AML-193 (cell line): ENCODE measurements at places on chromosomes 1 and 21.

GRCh38 chr1:103941086-103941485, 191.4 kb downstream of the AMY1C start:
- DNase-seq = no peak

DNA sequence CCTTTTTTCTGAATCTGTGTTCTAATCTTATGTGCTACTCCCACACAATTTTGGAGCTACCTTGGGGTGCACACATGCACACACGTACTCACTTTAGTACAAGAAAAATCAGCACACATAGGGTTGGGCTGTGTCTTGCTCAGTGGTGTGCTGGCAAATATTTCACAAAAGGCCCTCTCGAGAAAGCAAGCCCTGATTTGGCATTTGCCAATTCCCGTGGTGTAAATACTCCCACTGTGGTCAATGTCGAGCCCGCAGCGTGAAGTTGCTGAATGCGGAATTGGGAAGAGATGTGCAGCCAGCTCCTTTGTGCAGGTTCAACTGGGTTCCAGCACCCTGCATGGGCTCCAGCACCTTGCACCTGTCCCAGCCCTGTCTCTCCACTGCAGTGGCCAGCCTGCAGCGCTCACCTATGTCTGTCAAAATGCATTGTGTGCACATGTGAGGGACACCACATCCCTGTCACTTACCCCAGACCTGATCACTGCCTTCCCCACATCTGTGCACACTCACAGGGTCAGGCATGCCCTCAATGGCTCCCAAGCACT, 78.4 kb upstream of the WNT4 start:
- no peak for DNase-seq

- DNase-seq = no peak
These were observed 26.7 kb downstream of the NME7 start for GRCh38 chr1:169340882-169341281.

- DNase-seq = no peak
These were observed 4.6 kb downstream of the TNFRSF1B start for GRCh38 chr1:12171206-12172041.

DNA sequence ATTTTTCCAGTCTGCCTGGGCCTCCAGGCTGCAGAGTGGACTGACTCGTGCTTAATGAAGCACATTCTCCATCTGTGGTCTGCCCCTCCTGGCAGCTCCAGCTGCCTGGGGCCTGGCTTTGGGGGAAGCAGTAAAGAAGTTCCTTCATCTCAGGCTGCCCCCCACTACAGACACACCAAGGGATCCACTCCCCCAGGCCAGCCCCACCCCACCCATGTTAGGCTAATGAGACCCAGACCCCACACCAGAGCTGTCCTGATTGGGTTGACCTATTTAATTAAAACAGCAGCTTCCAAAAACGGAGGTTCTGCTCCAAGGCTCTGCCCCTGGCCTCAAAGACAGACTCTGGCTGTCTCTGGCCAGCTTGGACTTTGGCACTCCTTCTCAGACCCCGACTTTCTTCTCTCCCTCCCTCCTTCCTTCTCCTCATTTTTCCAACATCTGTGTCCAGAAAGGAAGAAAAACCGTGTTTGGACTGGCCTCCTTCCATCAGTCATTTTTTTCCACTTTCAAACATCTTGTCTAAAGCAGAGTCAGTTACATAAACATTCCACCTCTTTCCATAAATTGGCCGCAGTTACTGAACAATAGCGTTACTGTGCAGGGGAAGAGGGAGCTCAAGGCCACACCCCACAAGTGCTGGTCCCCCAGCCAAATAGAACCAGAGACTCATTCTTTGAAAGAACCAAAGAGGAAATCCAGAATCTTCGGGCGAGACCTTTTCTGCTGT, 29.7 kb downstream of the SERTAD4 start:
- no peak for DNase-seq

DNA sequence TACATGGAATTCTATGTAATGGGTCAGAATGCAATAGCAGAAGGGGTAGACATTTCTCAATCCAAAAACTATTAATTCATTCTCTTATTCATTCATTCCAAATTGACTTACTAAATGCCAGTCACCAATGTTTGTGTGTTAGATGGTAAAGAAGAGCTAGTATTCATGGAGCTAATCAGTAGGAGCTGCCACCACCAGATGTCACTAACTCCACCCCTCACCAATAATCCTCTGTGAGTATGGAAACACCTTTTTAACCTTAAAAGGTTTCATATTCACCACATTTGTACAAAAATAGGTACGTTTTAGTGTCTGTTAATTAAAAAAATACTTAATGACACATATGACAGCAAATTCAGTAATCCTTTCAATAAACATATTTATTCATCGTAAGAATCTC, 131.8 kb upstream of the PKN2 start:
- no peak for DNase-seq

DNA sequence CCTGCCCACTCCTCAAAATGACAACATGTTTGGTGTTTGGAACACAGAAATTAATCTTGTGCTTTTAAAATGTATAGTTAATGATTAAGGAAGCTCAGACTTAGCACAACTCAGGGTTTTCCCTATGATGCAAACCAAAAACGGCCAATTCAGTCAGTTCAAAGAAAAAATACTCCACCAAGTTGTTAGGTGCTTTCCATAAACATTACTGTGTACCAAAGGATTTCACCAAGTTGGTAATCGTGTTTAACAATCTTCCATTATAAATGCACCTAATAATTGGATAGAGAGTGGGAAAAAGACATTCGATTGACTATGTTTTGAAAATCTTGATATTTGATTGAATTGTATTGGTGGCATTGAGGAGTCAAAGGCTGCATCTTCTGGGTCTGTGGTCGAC, 33.3 kb upstream of the DUSP10 start:
- DNase-seq = no peak

DNA sequence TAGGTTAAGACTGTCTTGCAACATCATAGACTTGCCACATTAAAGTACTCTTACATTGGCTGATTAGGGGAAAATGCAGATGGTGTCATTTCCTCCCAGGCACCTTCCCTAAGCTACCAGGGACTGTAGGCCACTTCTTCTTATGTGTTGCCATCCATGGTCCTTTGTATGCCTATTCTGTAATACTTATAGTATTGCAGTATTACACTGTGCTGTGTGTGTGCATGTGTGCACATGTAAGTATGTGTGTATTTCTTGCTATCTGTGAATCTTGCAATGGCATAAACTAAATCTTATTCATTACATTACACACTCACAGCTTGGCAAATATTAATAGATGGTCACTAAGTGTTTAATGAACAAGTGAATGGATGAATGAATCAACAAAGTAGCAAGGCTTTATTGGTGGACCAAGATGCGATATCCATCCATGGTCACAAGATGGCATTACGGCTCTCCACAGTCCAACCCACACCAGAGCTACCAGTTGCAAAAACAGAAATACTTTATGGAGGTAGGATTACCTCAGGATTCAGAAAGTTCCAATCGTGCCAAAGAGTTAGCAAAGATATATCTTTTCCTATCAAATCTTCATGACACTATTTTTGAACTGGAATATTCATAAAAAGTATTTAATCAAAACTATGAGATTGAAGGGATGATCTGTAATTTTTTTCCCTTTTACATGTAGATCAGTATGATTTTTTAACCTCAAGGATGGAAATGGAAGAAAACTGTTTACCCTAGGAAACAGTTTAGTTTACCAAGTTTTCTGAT, 160.2 kb downstream of the DENND1B start:
- peak; percentile 8 for DNase-seq

- DNase-seq = no peak
These were observed 12.3 kb downstream of the ZMPSTE24 start for GRCh38 chr1:40270152-40270834.

DNA sequence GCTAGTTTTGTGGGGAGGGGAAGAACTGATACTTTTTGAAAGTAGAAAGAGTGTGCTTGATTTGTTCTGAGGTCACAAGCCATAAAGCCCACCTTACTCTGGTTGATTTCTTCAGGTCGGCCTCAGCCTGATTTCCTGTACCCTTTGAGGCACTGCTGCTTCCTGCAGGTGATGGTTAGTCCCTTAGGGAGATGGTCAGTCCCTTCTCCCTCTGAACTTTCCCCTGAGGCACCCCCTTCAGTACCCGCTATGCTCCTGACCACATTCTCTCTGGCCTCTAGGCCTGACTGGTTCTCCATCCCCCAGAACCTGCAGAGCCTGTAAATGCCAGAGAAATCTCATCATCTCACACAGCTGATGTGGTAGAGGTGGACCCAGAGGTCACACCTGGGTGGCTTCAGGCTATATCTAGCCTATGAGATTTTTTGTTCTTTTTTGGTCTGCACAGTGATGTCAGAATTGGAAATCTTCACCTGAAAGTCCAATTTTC, 15.0 kb upstream of the ID3 start:
- no peak for DNase-seq

DNA sequence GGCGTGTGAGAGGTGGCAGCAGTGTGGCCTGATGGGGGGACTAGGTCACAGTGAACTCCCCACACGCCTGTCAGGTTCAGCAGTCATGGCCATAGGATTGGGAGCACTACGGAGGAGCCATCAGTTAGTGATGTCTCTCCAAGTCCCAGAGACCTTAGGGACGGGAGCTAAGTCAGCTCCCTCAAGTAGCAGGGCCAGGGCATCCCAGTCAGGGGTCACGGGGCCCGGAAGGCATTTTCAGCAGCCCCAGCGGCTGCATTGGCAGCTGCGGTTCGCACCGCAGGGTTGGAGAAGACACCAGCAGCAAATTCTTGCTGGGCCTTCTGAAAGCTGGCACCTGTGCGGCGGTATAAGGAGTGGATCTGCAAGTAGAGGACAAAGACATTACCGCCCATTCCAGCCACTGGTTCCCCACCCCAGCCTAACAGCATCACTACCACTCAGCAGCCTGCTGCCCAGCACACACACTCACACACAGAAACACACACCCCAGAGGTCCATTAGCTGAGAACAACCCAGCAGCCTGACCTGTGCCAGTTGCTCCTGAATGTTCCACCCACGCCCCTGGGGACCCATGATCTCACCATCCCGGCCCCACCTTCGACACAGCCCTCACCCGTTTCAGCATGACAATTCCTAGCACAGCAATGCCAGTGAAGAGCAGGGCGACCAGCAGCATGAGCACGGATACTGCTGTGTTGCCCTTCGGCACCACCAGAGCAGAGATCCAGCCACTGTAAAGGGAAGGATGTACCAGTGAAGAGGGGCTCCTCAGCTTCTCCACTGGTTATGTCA, 972 bp upstream of the ENTREP3 start:
- no peak for DNase-seq

GRCh38 chr1:8011016-8011415, 15.1 kb downstream of the ERRFI1 start:
- no peak for DNase-seq

- no peak for DNase-seq
These were observed 75.5 kb upstream of the LRRC53 start for GRCh38 chr1:74587888-74588287.

DNA sequence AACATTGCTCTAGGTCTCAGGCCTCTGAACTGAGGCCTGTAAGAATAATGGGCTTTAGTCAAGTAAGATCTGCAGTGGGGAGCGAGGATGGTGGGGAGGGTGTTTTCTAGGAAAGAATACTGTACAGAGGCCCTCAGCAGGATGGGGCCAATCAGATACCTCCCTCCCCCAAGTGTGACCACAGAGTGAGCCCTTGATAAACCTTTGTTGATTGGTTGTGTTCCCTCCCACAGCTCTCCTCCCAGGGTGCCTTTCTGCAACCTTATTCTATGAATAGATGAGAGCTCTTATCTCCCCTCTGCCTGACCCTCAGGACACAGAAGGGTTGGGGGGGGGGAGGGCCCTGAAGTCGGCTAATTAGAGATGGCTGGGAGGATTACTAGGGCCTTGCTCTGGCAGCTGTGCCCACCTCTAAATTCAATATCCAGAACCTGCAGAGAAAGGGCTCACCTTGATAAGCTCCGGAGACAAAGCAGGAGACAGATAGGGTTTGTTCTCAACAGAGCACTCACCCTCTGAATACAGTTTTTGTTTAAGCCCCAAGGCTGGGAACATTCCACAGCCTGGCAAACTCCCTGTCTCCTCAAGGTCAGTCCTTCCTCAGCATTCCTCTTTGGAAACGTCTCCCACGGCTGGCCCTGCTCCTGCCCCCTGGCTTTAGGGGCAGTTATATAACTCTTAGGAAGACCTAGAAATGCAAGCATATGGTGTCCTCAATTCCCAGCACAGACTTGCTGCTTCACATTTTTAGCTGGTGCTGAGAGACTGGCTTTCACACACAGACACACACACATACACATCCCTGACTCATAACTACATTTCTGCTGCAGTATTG, 42.9 kb downstream of the ATP1A1 start:
- no peak for DNase-seq

DNA sequence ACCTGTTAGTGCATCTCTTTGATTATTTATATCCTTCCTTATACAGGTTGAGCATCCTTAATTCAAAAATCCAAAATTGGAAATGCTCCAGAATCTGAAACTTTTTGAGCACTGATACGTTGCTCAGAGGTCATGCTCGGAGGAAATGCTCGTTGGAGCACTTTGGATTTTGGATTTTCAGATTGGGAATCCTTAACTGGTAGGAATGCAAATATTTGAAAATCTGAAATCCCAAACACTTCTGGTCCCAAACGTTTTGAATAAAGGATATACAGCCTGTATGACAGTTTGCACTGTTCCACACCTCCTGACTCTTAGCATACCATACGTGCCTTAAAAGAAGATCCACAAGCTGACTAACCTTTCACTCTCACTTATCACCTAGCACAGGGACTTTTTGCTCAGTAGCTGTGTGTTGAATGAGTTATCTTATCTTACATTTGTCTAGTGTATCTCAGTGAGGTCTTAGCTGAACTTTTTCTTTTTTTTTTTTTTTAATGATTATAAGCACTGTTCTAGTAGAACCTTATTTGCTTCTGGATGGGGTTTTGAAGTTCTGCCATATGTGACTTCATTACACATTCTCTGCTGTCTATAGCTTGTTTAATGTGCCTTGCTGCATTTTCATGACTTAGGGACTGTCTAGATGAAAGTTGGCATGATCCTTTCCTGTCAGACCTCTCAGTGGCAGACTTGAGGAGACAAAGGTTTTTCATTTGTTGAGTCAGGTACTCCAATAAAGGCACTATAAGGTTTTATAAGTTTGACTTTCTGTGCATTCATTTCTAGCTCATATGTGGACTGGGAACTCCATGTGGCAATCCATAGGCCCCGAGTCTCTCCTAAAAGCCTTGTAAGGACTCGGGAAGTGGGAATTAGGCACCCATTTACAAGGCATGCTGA, 21.6 kb downstream of the PTGFRN start:
- no peak for DNase-seq

GRCh38 chr1:180382326-180383115, 119.9 kb downstream of the ACBD6 start:
- DNase-seq = no peak
